Stimulated activated CD8-positive, alpha-beta memory T cell treated with anti-CD3 and anti-CD28 coated beads, Interleukin-7, amount 100 ng/mL, for 24 hours (primary cell): ENCODE measurements at places on chromosomes 3 and 15.
A peak's percentile ranks its signal among the peaks of the same experiment; 100 is the strongest.

DNA sequence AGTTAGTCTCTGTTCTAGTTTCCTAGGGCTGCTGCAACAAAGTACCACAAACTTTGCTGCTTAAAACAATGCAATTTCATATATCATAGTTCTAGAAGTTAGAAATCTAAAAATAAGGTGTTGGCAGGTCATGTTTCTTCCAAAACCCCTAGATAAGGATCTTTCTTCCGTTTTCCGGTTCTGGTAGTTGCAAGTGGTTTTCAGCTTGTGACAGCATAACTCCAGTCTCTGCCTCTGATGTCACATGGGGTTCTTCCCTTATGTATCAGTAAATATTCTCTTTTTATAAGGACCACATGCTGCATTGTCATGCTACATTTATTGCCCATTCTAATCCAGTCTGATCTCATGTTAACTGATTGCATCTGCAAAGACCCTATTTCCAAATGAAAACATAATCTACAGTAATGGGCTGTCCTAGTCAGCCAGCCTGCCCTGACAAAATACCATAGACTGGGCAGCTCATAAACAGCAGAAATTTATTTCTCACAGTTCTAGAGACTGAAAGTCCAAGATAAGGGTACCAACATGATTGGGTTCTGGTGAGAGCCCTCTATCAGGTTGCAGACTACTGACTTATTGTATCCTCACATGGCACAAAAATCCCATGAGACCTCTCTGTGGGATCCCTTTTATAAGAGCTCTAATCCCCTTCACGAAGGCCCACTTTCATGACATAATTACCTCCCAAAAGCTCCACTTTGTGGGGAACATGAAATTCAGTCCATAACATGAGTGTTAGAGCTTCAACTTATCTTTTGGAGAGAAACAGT lies 642.0 kb upstream of the NAALADL2 start:
- DNase-seq = no peak

GRCh38 chr3:44208568-44208967 lies 33.1 kb upstream of the TOPAZ1 start:
- DNase-seq = no peak

- DNase-seq = no peak
Observed at GRCh38 chr15:51094606-51095569, at the start of gene TNFAIP8L3. Gene TNFAIP8L3, minus strand, starts transcription at chr15:51094906. Its CDS starts 311 bp downstream, at chr15:51094595.

- DNase-seq = no peak
Observed at GRCh38 chr3:2158828-2159227, 60.2 kb downstream of the CNTN4 start.

DNA sequence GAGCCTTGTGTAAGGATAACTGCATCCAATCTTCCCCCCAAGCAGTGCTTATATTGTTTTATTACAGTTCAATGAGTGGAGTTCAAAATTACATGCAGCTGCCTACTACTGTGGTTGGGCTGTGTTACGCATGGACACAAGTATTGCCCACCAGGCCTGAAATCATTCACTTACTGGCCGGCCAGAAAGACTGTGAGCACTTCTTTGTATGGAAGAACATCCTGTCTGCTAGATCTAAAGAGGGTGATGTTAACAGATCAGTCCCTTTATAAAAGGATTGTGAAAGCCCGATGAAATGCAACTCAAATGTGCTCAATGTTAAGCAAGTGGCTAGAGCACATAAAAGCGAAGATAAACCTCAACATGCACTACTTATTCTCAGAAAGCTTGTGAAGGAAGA lies 132.5 kb downstream of the FOXP1 start:
- DNase-seq = no peak

DNA sequence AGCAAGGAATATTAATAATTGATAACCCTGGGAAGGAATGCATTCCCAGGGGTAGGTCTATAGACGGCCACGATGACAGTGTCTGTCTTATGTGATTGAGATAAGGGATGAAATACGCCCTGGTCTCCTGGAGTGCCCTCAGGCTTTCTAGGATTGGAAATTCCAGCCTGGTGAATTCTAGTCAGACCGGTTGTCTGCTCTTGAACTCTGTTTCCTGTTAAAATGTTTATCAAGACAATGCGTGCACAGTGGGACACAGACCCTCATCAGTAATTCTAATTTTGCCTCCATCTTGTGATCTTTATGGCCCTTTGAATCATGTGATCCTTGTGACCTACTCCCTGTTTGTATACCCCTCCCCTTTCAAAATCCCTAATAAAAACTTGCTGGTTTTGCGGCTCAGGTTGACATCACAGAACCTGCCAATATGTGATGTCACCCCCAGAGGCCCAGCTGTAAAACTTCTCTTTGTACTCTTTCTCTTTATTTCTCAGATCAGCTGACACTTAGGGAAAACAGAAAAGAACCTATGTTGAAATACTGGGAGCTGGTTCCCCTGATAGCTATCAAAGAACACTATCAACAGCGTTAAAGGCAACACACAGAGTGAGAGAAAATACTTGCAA lies 183.3 kb downstream of the PDE8A start:
- no peak for DNase-seq

- DNase-seq = no peak
Observed at GRCh38 chr3:171431550-171431949, 28.7 kb downstream of the TNIK start.

GRCh38 chr15:50244153-50244552 lies 21.4 kb downstream of the HDC start:
- DNase-seq = no peak

- no peak for DNase-seq
Observed at GRCh38 chr15:34987609-34988026, 469 bp downstream of the ZNF770 start.

- no peak for DNase-seq
Observed at GRCh38 chr15:65206750-65207149, 4.5 kb downstream of the CILP start.

DNA sequence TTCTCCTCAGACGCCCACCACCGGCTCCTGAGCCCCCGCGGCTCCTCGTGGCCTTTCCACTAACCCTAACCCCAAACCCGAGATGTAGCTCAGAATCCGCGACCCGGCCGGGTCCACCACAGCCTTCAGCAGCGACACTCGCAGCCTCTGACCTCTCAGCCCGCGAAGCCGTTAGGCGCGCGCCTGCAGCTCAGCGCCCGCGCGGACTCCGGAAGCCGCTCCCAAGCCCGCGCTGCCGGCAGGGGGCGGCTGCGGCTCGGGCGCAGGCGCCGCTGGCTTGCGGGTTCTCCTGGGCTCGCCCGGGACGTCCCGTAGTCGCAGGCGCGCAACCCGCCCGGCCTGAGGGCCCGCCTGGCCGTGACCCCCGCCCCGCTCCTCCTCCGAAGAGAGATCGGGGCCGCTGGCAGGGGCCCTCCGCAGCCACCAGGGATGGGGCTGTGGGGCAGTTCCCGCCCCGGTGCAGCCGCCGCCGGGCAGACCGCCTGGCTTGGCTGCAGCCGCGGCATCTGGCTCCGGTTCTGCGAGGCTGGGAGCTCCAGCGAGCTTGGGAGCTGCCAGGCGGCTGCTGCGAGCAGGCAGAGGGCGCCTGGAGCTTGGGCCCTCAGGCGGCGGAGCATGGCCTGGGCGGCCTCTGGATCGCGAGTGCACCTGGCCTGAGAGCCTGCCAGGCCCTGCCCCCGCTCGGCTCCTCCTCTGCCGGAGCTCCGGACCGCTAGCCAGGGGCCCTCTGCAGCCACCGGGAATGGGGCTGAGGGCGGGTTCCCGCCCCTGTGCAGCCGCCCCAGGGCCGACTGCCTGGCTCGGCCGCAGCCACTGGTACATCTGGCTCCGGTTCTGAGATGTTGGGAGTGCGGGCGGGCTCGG lies 120.7 kb downstream of the LMLN start:
- DNase-seq = peak; percentile 43
